ENCODE measurements at places on chromosomes 13 and 19.
A peak's percentile ranks its signal among the peaks of the same experiment; 100 is the strongest.

DNA sequence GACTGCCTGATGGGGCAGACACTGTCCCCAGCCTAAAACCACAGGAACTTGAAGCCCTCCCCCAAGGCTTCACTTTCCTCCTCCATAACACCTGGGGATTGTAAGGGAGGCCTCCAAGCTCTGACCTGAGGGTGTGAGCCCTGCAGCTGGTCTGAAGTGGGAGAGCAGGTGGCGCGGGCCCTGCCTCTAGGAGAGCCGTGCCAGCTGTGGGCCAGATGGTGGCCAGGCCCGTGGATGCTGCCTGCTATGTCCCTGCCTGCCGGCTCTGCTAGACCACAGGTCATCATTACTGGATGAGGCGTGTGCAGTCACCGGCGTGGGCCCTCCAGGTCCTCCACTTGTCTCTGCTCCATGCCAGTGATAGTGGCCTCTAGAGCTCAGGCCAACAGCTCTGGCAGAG, 3.5 kb upstream of the KLHL26 start:
- no peaks in the 10 kb centered on the region for H3K36me3 ChIP-seq
- H3K27ac ChIP-seq: no peak overlapping the region
- DNase-seq: no peak
- H3K4me1 ChIP-seq: peaks cover 6% of the 10 kb centered on the region

DNA sequence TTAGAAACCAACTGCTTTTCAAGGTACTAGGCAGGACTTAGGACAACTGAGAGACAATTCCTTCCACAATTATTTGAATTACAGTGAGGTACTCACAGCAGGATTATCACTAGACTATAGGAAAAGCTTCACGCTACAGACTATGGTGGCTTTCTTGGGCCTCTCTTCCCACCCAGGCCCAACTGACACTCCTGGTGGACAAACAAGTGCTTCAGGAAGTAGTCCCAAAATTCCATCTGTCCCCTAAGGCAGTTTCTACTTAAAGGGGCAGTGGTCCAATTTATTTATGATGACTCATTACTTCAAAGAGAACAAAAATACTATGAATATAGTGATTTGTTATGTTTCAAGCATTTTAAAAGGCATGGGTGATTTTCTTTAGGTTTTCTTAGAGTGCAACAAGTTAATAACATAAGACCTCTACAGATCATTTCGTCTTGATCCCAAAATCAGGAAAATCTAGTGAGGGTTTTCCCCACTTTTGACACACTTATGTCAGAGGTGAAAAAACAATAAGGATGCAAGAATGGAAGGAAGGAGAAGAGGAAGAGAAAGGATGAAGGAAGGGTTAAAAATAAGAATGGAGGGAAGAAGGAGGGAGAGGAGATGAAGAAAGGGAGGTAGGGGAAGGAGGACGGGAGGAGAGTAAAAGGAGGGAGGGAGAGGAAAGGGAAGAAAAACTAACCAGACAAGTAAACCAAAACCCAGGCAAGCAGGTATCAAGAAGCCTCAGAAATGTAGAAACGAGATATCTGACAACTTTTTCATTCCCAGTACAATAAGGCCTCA, 100.7 kb downstream of the SERP2 start:
- H3K4me3 ChIP-seq: no peak overlapping the region
- no peak overlapping the region for H3K27ac ChIP-seq
- H3K36me3 ChIP-seq: no peaks in the 10 kb centered on the region
- no peaks in the 10 kb centered on the region for H3K27me3 ChIP-seq
- DNase-seq: no peak

- H3K27me3 ChIP-seq: no peaks in the 10 kb centered on the region
- H3K4me1 ChIP-seq: no peaks in the 10 kb centered on the region
- no peaks in the 10 kb centered on the region for H3K36me3 ChIP-seq
- H3K27ac ChIP-seq: no peak overlapping the region
These were observed 19.2 kb upstream of the UQCR11 start for GRCh38 chr19:1624458-1624857.

GRCh38 chr13:101120007-101120406, 296.3 kb downstream of the NALCN start:
- no peaks in the 10 kb centered on the region for H3K4me1 ChIP-seq
- no peak overlapping the region for H3K27ac ChIP-seq
- H3K36me3 ChIP-seq: no peaks in the 10 kb centered on the region
- no peaks in the 10 kb centered on the region for H3K27me3 ChIP-seq
- DNase-seq: no peak

DNA sequence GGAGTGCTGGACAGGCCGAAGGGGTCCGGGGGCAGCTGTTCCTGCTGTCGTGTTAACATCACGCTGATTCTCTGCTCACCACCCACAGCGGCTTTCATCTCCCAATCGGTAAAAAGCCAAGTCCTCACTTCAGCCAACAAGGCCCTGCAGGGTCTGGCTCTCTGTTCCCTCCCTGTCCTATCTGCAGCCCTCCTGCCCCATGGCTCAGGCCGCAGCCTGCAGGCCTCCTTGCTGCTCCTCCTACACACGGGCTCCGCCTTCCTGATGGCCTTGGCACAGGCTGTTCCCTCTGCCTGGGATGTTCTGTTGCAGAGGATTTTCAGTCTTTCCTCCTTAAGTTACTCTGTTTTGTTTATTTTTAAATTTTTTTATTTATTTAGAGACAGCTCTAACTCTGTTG, 22.2 kb downstream of the FUZ start:
- peak overlapping the region; percentile 68 for H3K27ac ChIP-seq
- no peaks in the 10 kb centered on the region for H3K27me3 ChIP-seq
- H3K4me1 ChIP-seq: peaks cover 13% of the 10 kb centered on the region
- H3K4me3 ChIP-seq: no peak overlapping the region
- H3K36me3 ChIP-seq: no peaks in the 10 kb centered on the region
- peak; percentile 93 for DNase-seq

DNA sequence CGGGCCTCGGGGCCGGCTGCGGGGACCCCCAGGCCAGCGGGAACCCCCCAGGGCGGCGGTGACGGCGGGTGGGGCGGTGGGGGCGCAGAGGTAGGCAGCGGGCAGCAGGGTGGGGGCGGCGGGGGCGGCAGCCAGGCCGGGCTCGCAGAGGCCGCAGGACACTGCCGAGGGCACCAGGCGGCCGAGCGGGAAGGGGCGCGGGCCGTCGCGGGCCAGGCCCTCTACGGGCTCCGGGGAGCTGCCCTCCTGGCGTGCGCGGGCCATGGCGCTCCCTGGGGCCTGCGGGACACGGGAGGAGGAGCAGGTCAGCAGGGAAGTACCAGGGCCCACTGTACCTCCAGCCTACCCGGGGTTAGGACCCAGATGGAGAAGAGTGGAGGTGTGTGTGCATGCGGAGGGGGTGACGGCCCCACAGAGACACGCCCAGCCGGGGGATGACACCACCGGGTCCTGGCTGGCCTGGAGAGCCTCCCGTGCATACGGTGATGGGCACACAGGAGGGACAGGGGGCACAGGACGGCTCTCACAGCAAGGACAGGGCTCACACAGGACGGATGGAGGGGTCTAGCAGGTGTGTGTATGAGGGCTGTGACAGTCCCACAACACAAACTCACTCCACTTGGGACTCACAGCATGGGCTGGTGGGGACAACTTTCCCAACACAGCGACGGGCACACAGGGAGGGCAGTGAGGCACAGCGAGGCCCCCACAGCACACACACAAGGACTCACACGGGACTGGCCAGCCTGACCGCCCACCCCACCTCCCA, 2.6 kb downstream of the BBC3 start:
- H3K27ac ChIP-seq: peak overlapping the region; percentile 96
- H3K36me3 ChIP-seq: no peaks in the 10 kb centered on the region
- peak overlapping the region; percentile 64 for H3K4me3 ChIP-seq
- peaks cover 12% of the 10 kb centered on the region for H3K4me1 ChIP-seq

All from ovary (tissue), 10 donors.